ENCODE measurements at places on chromosomes 3 and 15. TPM values are rescaled to one million over a fixed set of nuclear protein-coding genes. Genes with fewer than 3 reads are reported as not detected.
A peak's percentile ranks its signal among the peaks of the same experiment; 100 is the strongest.

The SKOR1 gene
- total RNA-seq: 1.1 TPM

The MYL3 gene
- not detected for total RNA-seq

The CHMP2B gene
- 43.5 TPM for total RNA-seq

The ANKRD34C gene
- not detected for total RNA-seq

The PPP1R2 gene
- total RNA-seq: 96.0 TPM

GRCh38 chr3:31465999-31466398 lies 66.7 kb upstream of the STT3B start:
- no peak overlapping the region for H3K4me3 ChIP-seq
- H3K4me1 ChIP-seq: peaks cover 15% of the 10 kb centered on the region
- no peaks in the 10 kb centered on the region for H3K36me3 ChIP-seq
- H3K27me3 ChIP-seq: no peaks in the 10 kb centered on the region

- H3K36me3 ChIP-seq: peaks cover 3% of the 10 kb centered on the region
- H3K4me1 ChIP-seq: peaks cover 37% of the 10 kb centered on the region
- no peaks in the 10 kb centered on the region for H3K27me3 ChIP-seq
- H3K4me3 ChIP-seq: peak overlapping the region; percentile 62
These were observed 486 bp downstream of the LSG1 start for GRCh38 chr3:194671511-194671899.

DNA sequence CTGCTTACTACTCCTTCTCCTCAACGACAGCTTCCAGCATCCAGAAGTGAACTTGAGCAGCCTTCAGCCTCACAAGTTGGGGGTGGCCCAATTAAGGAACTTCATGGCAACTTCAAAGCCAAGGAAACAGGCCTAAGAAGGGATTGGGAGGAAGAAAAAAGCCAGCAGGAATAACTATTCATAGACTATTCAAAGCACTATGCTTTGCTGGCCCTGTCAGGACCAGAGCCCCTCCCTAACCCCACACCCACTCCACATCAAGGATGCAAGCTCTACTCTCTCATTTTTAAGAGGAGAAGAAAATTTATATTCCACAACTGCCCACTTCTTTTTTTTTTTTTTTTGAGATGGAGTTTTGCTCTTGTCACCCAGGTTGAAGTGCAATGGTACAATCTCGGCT lies 10.0 kb upstream of the PRKAR2A start:
- no peaks in the 10 kb centered on the region for H3K4me1 ChIP-seq
- H3K27me3 ChIP-seq: no peaks in the 10 kb centered on the region
- DNase-seq: no peak
- H3K27ac ChIP-seq: no peak overlapping the region
- H3K36me3 ChIP-seq: peaks cover 34% of the 10 kb centered on the region

GRCh38 chr15:59116771-59117170 lies 11.8 kb downstream of the CCNB2 start:
- H3K4me3 ChIP-seq: no peak overlapping the region
- H3K4me1 ChIP-seq: no peaks in the 10 kb centered on the region
- H3K27ac ChIP-seq: no peak overlapping the region
- no peaks in the 10 kb centered on the region for H3K36me3 ChIP-seq
- DNase-seq: no peak
- H3K27me3 ChIP-seq: no peaks in the 10 kb centered on the region

DNA sequence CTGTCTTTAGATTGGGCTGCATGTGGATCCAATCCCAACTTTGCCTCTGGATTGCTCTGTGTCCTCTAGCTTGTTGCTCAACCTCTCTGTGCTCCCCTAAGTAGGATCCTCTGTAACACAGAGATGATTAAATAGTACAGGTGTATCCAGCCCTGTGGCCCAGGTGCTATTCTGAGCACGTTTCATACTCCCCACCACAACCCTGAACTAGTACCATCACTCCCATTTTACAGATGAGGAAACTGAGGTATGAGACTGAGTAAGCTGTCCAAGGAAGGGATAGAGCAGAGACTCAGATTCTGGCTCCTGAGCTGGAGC lies 7.2 kb downstream of the ISG20 start:
- H3K27ac ChIP-seq: no peak overlapping the region
- no peaks in the 10 kb centered on the region for H3K36me3 ChIP-seq
- H3K4me3 ChIP-seq: no peak overlapping the region
- no peaks in the 10 kb centered on the region for H3K27me3 ChIP-seq
- peak; percentile 10 for DNase-seq

DNA sequence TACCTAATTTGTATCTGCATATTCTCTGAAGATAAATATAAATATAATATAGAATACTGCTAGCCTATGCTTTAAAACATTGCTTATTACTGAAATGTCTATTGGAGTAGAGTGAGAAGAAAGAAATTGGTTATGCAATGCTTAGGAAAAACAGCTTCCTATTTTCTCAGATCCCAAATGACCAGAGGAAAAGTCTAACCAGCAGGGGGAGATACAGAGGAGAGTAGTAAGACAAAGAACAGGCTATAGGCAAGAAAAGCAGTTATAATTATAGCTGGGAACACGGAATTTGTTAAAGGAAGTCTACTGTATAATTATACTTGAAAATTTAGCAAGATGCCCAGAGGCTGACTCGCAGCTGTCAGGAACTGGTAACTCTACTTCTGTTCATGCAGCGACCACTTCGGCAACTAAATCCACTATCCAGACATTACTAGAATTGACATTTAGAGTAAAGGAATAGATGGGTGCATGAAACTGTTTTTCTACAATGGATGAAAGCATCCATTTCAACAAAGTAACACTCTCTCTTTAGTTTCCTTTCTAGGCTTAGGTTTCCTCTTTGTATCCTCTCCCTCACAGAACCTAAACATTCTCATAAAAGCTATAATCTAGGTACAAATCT lies 97.2 kb downstream of the TBC1D5 start:
- DNase-seq: no peak
- H3K4me3 ChIP-seq: no peak overlapping the region
- H3K36me3 ChIP-seq: no peaks in the 10 kb centered on the region
- H3K27me3 ChIP-seq: no peaks in the 10 kb centered on the region
- H3K4me1 ChIP-seq: peaks cover 12% of the 10 kb centered on the region
- no peak overlapping the region for H3K27ac ChIP-seq

GRCh38 chr15:28022961-28023360 lies 76.2 kb downstream of the OCA2 start:
- no peak overlapping the region for H3K27ac ChIP-seq
- no peaks in the 10 kb centered on the region for H3K4me1 ChIP-seq
- no peak for DNase-seq
- no peak overlapping the region for H3K4me3 ChIP-seq
- H3K27me3 ChIP-seq: no peaks in the 10 kb centered on the region
- no peaks in the 10 kb centered on the region for H3K36me3 ChIP-seq

- no peak overlapping the region for H3K4me3 ChIP-seq
- H3K36me3 ChIP-seq: peaks cover 3% of the 10 kb centered on the region
- no peak for DNase-seq
- H3K4me1 ChIP-seq: peaks cover 6% of the 10 kb centered on the region
- H3K27me3 ChIP-seq: no peaks in the 10 kb centered on the region
- no peak overlapping the region for H3K27ac ChIP-seq
These were observed 46.4 kb downstream of the CBLB start for GRCh38 chr3:105822171-105823123.

Data from suprapubic skin (tissue), 4 donors.